NCI-H69 (cell line): ENCODE measurements at places on chromosomes 3 and 15.

DNA sequence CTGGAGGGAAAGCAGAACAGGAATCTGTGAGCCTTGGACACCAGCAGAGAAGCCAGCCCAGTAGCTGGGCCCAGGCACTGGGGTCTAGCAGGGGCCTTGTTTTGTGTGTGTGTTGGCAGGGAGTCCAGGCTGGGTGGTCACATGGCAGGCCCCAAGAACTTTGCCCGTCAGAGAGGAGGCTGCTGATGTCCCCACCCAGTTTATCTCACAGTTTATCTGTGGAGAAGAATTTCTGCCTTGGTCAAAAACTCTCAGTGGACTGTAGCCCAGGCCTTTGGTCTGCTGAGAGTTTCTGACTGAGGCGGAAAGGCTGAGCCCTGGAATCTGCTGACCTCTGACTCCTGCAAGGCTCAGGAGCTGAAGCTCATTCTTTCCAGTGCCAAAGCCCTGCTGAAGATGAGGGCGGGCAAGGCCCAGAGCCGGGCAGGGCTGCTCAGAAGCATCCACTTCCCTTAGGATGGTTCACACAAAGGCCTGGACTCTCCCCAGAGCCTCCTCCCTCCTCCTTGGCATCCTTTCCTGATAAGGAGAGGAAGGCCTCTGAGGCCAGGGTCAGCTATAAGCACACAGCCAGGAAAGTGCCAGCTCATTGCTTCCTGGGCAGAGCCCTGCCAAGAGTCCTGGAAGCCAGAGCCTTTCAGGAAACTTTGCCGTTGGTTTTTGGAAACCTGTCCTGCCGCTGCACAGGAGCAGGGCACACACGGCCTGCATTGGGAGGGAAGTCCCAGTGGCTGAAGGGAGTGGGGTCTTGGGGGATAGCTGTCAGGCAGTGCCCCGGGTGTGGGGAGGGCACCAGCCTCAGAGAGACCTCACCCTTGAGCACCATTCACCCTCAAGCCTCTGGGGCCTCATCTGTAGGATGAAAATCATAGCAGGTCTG, 37.2 kb upstream of the SLCO2A1 start:
- DNase-seq, result no peak

- peak; percentile 59 for DNase-seq
These were observed 36.4 kb upstream of the GSK3B start for GRCh38 chr3:120130656-120131055.

DNA sequence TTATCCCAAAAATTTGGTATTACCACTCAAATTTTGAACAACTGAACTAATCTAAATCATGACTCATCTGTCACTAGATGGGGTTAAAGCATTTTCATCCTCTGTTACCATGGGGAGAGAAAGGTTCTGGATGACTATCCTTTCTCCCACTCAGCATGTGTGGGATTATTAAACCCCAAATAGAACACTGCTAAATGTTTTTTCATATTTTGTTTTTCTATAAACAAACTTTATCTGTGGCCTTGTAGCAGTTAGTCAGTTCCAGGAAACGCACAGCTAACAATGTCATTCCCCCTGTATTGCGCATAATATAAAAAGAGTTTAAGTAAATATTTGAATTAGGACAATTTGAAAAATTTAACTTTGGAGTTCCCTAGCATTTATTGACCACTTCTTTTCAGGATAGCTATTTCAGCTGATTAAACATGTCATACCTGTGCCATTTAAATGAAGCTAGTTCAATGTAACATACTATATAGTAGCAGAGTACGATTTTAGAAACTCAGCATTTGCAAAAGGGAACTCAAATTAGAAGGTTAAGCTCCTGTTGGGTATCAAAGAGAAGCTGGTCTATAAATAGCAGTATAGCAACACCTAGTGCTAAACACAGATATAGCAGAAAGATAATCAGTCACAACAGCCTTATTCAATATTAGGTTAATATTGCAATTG, 9.2 kb upstream of the TMEM212 start:
- DNase-seq, result peak; percentile 53

DNA sequence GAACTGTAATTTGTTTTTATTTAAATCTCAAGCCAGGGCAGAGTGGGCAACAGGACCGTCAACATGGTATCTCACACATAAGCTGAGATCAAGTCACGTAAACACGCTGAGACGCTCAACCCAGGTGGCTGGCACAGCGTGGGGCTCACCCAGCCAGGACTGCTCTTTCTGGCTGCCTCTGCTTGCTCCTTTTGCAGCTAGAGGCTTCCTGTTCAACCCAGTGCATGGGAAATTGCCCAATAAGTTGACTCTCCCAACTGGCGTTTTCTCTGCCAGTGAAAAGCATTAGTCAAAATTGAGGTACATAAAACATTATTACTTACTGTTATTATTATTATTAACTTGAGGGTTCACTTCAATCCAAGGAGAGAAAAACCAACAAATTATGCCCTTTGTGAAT, 398.1 kb downstream of the NR2F2 start:
- DNase-seq, result peak; percentile 72
